ENCODE measurements at places on chromosomes 3 and 15. TPM values are rescaled to one million over a fixed set of nuclear protein-coding genes. Genes with fewer than 3 reads are reported as not detected.

DNA sequence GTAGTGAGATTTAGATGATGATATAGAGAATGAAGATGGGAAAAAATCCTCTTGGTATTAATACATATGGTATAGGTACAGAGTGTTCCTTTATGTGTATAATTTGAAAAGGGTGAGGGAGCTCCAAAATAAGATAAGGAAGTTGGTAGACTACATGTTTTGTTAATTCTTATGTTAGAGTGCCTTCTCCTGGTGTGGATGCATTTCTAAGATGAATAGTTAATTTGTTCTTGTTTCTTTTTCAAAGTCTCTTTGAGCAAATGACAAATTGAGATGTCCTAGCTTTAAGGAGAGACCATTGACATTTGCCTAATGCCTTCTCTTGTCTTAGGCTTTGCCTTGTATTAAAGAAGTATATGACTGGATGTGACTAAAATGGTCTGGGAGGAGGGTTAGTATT, 34.1 kb downstream of the AKAP13 start:
- H3K27ac ChIP-seq: peak overlapping the region; percentile 82
- peak overlapping the region; percentile 44 for H3K4me3 ChIP-seq
- DNase-seq: no peak
- peaks cover 29% of the 10 kb centered on the region for H3K36me3 ChIP-seq

GRCh38 chr15:38994310-38994709, 429.7 kb upstream of the RASGRP1 start:
- no peaks in the 10 kb centered on the region for H3K36me3 ChIP-seq
- no peak for DNase-seq
- no peak overlapping the region for H3K27ac ChIP-seq
- H3K27me3 ChIP-seq: peaks cover 6% of the 10 kb centered on the region
- H3K4me1 ChIP-seq: no peaks in the 10 kb centered on the region

DNA sequence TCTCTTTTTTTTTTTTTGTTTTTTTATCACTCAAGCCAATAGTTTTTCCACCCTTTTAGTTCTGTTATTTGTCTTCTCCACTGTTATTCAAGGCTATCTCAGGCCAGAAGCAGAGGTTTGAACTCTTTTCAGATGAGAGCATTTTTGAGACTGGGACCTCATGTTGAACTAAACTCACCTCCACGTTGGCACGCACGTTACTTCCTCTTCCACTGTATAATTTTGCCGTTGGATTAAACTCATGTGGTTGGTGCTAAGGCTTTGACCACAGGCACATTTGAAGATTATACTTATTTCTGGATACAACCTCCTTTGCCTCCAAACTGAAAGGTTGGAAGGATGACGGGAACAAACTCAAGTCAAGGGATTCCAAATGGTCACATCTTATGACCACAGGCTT, 501.3 kb upstream of the TPRG1 start:
- H3K36me3 ChIP-seq: peaks cover 3% of the 10 kb centered on the region
- H3K27ac ChIP-seq: no peak overlapping the region
- no peak for DNase-seq
- no peaks in the 10 kb centered on the region for H3K4me1 ChIP-seq
- no peak overlapping the region for H3K4me3 ChIP-seq

GRCh38 chr3:146065573-146066006, 95.4 kb downstream of the PLOD2 start:
- H3K27me3 ChIP-seq: peaks cover 3% of the 10 kb centered on the region
- no peaks in the 10 kb centered on the region for H3K4me1 ChIP-seq
- no peak overlapping the region for H3K4me3 ChIP-seq
- H3K36me3 ChIP-seq: no peaks in the 10 kb centered on the region

GRCh38 chr15:97383516-97383915, 577.0 kb upstream of the ARRDC4 start:
- no peak overlapping the region for H3K4me3 ChIP-seq
- no peaks in the 10 kb centered on the region for H3K4me1 ChIP-seq
- no peaks in the 10 kb centered on the region for H3K36me3 ChIP-seq
- no peak overlapping the region for H3K27ac ChIP-seq
- no peaks in the 10 kb centered on the region for H3K27me3 ChIP-seq

Gene SEMA3G
- 0.28 TPM for total RNA-seq

Gene KBTBD13
- total RNA-seq: not detected

Measured in activated CD8-positive, alpha-beta memory T cell treated with anti-CD3 and anti-CD28 coated beads, Interleukin-2, amount 10 ng/mL, durations not matched to agents 7 days and 5 days (primary cell).